Colonic mucosa (tissue), 4 donors: ENCODE measurements at places on chromosomes 1 and 21.

- no peak for DNase-seq
These were observed 49.3 kb downstream of the ZC3H11B start for GRCh38 chr1:219563568-219563967.

DNA sequence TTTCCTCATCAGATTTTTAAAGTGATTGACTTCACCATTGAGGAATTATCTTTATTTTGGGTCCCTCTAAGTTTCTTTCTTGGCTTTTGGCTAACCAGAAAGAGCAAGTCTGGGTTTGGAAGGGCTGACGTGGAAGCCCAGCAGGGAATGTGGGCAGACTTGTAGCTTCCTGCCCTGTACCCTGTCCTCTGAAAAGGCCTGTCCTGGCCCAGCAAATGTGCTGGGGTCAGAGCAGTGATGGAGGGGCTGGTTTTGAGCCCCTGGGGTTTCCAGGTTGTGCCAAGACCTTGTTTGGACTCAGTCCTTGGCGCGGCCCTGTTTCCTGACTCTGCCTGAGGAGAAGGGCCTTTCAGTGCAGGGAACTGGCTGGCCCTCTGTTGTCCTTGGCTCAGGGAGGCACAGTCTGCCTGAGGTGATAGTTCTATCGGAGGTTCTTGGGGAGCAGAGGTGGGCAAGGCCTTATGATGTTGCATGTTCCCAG, 72.1 kb downstream of the UCK2 start:
- no peak for DNase-seq

DNA sequence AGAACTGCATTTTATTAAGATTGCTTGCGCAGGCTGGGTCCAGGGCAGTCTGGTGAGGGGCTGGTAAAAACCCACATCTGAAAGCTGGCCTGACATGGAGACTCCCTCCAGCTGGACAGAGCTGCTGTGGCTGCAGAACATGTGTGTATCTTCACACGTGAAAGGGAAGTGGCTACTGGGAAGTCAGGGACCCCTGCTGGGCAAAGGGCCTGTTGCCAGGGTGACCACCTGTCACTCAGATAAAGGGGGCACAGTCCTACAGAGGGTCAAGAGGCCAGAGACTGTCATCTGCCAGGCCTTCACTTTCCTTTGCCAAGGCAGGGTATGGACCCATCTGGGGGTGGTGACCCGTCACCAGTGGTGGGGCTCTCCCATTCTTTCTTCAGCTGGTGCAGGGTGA, 17.5 kb downstream of the NKAIN1 start:
- DNase-seq = no peak

DNA sequence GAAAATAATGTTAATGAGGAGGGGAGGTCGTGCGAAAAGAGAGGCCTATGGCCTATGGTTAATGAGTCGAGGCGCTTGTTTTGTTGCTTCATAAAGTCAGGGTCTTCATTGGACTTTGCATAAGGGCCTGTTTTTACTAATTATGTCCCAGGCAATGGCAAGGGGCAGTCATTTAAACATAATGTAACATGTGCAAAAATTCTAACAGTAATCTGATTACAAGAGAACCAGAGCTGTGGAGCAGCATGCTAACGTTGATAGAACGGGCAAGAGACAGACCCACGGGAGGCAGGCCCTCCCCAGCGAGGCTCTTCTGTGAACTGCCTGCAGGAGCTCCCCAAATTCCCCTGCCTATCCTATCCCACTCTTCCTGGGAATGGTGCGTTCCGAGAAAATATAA, 22.6 kb upstream of the CAMK1G start:
- no peak for DNase-seq

DNA sequence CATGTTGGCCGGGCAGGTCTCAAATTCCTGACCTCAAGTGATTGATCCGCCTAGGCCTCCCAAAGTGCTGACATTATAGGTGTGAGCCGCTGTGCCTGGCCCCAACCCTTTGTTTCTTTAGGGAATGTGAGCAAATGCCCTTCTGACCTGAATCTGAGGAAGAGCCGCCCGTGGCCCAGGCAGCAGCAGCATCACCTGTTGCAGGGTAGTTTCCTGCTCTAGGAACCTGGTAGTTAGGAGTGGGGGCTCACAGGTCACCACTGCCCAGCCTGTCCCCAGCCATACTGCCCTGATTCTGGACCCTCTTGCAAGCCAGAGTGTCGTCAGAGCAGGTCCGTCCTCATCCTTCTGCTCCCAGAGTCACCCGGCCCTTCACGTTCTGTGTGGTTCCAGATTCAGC, 13.0 kb downstream of the YBEY start:
- no peak for DNase-seq

DNA sequence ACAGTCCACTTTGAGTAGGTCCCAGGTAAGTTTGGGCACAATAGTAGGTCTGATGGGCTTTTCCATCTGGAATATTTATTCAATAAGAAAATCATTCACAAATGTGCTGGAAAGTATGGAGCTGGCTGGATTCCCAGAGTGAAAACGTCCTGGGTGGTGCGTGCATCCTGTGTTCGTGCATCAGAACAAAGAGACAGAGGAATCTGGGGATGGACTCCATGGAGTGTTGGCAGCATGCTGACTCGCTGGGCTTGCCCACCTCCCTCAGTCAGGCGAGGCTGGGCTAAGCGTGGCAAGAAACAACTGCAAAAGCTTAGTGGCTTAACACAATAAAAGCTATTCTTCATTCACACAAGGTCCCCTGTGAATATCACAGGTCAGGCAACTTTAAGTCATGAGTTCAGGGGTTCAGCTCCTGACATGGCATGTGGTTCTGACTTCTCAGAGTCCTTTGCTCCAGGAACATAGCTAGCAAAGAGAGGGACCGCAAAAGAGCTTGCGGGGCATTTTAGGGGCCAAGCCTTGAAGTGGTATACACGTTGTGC, 151.6 kb upstream of the ZNF644 start:
- DNase-seq = no peak
